OCI-M1 (cell line): ENCODE measurements at places on chromosomes 12 and 14.

DNA sequence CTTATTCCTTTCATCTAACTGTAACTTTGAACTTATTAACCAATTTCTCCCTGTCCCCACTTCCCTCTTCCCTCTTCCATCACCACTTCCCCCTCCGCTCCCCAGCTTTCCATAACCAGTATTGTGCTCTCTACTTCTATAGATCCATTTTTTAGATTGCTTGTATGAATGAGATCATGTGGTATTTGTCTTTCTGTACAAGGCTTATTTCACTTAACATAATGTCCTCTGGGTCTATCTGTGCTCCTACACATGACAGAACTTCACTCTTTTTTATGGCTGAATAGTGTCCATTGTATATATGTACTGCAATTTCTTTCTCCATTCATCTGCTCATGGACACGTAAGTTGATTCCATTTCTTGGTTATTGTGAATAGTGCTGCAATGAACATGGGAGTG lies 14.4 kb downstream of the ERP27 start:
- DNase-seq, result no peak

- no peak for DNase-seq
These were observed 710.4 kb upstream of the FLRT2 start for GRCh38 chr14:84819528-84819927.

DNA sequence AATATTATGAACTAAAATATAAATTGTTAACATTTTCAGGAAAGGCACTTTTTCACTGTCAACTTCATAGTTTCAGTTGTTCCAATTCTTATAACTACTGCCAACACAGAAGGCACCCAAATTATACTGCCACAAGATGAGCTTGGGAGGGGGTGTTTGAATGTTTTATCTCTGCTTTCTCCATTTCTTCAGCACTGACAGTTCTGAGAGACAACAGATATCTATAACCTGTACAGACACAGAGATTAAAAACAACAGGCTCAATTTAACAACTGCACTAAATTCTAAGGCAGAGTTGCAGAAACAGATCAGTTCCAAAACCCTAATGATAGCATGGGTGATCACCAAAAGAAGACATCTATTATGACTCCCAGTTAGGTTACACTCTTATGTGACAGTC lies 12.8 kb downstream of the SCAF11 start:
- peak; percentile 46 for DNase-seq

DNA sequence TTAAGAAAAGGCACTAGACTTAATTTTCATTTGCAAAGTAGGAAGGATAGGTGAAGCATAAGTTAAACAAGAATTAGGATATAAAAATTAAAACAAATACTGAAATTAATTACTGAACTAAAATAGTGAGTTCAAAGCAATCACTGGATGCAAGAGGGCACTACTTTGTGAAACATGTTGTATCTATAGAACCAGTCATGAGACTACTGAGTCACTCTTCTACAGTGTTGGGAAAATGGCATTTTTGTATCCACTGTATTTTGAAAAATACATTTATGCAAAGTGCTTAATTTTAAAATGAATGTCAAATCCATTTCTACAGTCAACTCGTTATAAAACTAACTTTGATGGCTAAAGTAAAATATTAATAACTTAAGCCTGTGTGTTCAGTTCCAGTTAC lies 47.9 kb downstream of the SEL1L start:
- no peak for DNase-seq

DNA sequence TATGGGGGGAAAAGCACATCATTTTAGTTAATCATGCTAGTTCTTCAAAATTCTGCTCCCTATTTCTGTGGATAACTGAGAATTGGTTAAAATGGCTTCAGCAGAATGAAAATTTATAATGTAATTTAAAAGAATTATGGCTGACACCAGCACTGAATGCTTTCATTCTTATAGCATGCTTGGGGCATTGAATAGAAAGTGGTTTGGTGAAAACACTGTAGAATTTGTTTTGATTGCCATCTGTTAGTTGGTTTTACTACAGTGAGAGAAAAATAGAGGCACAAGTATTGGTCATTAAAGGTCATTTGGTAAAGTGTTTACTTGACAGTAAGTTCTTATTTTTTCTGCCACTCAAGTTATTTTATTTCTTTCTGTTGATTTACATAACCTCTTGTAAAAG lies 70.8 kb downstream of the PRORP start:
- DNase-seq, result no peak

GRCh38 chr12:43982544-43982943 lies 146.7 kb downstream of the TMEM117 start:
- DNase-seq, result no peak

- no peak for DNase-seq
These were observed 11.8 kb upstream of the PAPLN start for GRCh38 chr14:73225496-73225895.

- peak; percentile 99 for DNase-seq
These were observed at the start of gene CDCA4 for GRCh38 chr14:105020815-105021655. TSS of gene CDCA4 (minus strand) at chr14:105021083. CDS start at chr14:105011929, 9,154 bp downstream.

DNA sequence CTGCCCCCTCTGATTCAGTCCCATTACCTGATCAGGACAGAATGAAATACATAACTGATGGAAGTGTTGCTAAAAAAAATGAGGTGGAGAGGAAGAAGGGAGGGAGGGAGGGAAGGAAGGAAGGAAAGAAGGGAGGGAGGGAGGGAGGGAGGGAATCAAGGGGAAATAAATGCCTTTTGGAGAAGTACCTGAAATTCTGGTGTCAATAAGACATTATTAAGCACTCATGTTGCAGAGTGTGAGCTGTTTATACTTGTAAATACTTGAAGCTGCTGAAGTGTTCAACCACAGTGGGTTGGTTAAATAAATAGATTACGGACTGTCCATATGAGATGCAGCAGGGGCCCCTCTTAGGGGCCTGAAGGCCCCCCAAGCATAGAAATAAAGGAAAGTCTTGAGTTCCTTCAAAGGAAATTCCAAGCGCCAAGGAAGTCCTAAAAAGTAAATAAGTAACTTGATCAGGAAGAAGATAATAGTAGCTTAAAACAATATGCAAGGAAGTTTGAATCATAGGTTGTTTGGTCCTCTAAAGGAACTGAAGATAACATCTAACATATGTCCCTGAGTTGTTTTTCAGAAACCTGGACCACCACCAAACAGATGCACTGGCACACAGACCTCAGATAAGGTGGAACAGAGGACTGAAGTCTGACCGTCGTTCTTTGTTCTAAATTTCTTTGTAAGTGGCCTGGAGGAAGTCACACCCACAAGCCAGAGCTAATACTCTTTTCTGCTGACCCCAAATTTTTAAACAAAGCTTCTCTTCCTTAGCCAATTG lies 110.8 kb downstream of the SEC23A start:
- DNase-seq, result peak; percentile 1

- DNase-seq, result no peak
These were observed 293.0 kb upstream of the NAV3 start for GRCh38 chr12:77537663-77538062.

- DNase-seq, result no peak
These were observed 98.7 kb upstream of the ATF1 start for GRCh38 chr12:50665170-50665569.

DNA sequence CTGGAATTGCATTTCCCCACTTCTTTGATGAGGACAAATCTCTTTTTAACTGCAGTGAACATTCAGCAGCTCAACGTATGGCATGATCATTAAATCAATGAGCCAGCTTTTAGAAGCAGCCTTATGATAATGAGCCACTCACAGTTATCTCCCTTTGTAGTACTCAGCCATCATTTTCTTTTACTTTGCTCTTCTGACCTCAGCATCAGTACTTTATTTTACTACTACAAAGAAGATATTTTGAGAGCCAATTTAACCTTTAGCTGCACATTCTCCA lies 250.0 kb upstream of the CLEC14A start:
- DNase-seq, result no peak

DNA sequence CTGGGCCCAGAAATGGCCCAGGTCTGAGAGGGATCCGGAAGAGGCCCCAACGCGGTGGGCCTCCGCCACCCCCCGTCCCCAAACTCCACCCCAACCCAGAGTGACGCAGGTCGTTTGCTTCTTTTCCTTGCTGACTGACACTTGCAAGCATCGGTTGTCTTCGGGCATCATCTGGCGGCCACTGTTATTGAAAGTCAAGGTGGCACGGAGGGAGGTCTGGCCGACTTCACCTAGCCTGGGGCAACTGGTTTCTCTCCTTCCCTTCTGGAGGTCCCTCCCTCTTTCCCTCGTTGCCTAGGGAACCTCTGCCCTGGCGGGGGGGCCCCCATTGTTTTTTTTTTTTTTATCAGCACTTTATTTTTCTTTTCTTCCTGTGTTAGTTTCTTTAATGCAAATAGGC lies 241.8 kb downstream of the ALG10 start:
- no peak for DNase-seq

DNA sequence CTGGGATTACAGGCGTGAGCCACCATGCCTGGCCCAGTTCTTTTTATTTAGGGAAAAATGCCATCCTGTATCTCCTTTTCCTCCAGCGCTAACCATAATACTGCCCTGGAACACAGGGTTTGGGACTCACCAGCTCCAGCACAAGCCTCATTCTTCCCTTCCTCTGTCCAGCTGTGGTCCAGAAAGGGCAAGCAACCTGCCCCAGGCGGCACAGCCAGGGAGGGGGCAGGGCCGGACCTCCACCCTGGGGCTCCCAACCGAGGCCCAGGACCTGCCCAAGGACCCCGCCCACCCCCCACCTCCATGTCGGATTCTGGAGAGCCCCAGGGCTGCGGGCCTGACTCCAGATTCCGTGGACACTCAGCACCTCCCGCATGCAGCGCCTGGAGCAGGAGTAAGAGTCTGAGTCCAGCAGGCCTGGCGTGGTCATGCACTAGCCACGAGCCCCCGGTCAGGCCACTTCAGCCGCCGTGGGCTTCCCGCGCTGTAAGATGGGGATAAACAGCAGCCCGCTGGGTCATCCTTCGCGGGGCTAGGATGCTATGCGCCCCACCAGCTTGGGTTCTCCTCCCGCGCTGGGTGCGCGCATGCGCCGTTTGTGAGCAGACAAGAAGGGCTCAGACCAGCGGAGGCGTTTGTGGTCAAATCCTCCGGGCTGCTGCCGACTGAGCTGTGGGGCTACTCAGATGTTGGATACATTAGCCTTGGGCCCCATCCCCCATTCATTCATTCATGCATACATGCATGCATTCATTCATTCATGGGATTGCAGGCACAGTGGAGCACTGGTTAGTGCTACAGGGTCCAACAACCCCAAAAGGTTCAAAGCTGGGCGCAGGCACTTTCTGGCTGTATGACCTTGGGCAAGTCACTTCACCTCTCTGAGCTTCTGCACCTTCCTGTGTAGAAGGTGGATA lies 16.3 kb downstream of the TMEM119 start:
- no peak for DNase-seq

- no peak for DNase-seq
These were observed 926.9 kb downstream of the TMTC2 start for GRCh38 chr12:83613586-83614110.

GRCh38 chr12:91225316-91225715 lies 42.7 kb upstream of the DCN start:
- peak; percentile 3 for DNase-seq

- DNase-seq, result no peak
These were observed 1704.1 kb upstream of the FLRT2 start for GRCh38 chr14:83825843-83826242.

GRCh38 chr12:5988659-5989116 lies 43.6 kb upstream of the ANO2 start:
- peak; percentile 86 for DNase-seq

DNA sequence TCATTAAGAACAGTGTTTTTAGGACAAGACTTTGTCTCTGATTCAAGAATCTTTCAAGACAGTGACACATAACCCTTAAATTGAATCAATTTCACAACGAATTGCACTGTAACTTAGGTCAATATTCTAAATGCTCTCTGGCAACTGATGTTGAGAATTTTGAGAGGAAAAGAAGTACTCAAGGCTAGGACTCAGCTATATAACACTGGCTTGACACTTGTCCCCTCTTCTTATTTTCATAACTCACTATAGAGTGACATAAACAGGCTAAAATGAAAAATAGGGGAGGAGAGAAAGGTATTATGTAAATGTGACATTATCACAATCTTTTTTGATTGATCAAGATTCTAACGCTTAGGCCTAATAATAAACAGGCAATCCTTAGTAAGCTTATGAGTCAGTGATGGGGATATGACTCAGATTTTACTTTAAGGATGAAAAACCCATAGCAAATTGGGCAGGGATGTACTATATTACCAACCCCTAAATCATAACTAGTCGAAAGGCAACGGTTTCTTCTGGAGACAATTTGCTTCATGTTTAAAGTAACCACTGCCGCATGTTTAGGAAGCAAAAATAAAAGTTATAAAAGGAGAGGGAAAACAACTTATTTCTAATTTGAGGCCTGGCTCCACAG lies 10.9 kb downstream of the BTG1 start:
- DNase-seq, result no peak

GRCh38 chr12:31845613-31846322 lies 113.4 kb upstream of the RESF1 start:
- no peak for DNase-seq

- DNase-seq, result no peak
These were observed 134.9 kb downstream of the SLC5A8 start for GRCh38 chr12:101074940-101075680.

- no peak for DNase-seq
These were observed 29.4 kb downstream of the PPP2R5E start for GRCh38 chr14:63513756-63514155.

- no peak for DNase-seq
These were observed at the start of gene CPNE6 for GRCh38 chr14:24071144-24071697. TSS of gene CPNE6 (plus strand) at chr14:24071562. CDS start at chr14:24072937, 1,375 bp downstream.

- DNase-seq, result no peak
These were observed 745 bp downstream of the PCK2 start for GRCh38 chr14:24094841-24095270.

DNA sequence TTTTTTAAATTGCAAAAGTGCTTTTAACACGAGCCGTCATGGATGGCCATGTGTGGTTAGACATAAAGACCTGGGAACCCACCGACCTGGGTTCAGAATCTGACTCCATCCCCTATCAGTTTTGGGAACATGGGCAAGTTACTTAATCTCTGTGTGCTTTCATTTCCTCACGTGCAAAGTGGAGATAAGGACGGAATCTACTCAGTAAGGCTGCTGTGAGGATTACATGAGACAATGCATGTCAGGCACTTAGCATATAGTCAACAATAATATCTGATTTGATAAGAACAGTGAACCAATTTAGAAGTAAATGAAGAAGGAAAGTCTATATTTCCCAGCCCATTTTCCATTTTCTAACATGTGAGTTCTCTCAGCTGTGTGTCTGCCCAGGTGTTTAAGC lies 235.4 kb downstream of the SUDS3 start:
- DNase-seq, result peak; percentile 22

GRCh38 chr12:56188778-56189098 lies 545 bp downstream of the SMARCC2 start:
- DNase-seq, result peak; percentile 32

GRCh38 chr12:65335021-65335714 lies 56.7 kb downstream of the MSRB3 start:
- peak; percentile 8 for DNase-seq

GRCh38 chr12:16297521-16297920 lies 20.0 kb upstream of the SLC15A5 start:
- no peak for DNase-seq

DNA sequence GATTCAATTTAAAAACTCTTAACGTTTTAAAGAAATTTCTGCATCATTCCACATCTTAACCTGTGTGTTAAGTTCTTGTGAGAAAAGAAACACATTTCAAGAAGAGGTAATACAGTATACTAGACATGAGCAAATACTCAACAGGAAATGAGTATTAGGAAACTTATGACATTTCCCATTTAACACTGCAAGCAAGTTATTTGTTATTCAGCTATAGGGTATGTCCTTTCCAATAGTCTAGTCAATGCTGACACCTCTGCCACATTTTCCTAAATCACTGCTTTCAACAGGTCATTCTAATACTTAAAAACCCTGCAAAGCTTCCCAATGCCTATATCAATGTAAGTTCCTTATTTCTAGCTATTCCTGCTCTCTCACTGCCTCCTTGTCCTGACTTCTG lies 93.1 kb downstream of the DDHD1 start:
- DNase-seq, result no peak
